ENCODE measurements at places on chromosomes 1 and 21.

DNA sequence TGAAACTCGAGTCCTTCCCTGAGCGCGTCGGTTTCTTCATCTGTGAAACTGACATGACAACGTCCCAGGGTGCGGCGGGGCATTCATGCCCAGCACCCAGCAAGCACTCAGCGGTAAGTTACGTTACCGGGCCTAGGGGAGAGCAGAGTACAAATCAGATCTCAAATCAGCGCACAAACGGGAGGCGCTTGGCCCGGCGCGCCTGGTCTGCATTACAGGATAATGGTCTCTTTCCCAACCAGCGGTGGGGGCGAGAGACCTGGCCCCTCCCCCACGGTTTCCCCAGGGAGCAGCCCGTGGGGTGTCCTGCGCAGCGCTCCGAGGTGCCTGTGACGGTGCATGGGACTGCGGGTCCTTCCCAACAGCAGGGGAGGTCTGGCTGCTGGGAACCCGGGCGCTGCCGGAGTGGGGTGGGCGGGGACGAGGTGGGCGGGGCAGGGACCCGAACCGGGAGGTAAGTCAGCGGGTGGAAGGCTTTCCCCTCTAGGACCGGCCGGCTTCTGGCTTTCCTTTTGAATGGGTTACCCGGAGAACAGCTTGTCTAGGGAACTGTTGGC lies 1.0 kb downstream of the TMEM51 start:
- no peak for DNase-seq

GRCh38 chr1:10561955-10562354 lies 87.2 kb downstream of the PEX14 start:
- no peak for DNase-seq

- DNase-seq, result peak; percentile 13
Measured at GRCh38 chr1:236280438-236281197, 1.1 kb downstream of the ERO1B start.

- DNase-seq, result no peak
Measured at GRCh38 chr1:192563129-192563528, 12.4 kb upstream of the RGS1 start.

GRCh38 chr1:248817065-248817464 lies 8.7 kb downstream of the SH3BP5L start:
- DNase-seq, result no peak

GRCh38 chr1:230581446-230582079 lies 60.7 kb upstream of the COG2 start:
- no peak for DNase-seq

- DNase-seq, result no peak
Measured at GRCh38 chr1:212597487-212597886, 11.1 kb upstream of the ATF3 start.

- DNase-seq, result no peak
Measured at GRCh38 chr1:192700834-192701271, 64.9 kb downstream of the RGS13 start.

DNA sequence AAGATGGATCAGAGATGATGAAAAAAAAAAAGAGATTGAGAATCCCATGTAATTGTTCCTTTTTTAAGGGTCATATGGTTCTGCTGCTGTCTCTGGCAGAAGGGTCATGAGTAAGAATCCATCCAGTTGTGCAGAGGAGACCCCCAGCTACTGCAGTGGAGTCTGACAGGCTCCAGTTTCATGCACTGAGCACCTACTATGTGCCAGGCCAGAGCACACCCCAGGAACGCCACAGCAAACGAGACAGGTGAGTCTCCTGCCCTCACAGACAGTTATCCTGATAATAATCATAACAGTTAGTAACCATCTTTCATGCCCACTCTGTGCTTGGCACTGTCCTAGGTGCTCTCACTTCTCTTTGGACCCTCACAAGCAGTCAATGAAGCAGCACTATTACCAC lies 420.0 kb downstream of the MATN1 start:
- DNase-seq, result no peak

DNA sequence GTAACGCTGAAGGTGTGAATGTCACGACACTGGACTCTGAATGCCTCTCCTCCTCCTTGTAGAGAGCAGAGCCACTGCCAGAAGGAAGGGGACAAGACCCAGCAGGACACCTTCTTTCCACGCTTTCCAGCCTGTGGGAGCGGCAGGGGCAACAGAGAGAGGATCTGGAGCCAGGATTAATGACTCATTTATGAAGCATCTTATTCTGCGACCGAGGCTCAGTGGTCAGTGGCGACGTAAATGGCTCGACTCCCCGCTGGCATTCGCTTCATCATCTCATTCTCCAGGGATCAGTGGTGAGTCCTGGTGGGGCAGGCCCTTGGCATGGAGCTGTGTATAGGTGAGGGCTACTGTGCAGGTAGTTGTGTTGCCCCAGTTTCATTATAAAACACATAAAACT lies 4.6 kb downstream of the SLC37A1 start:
- no peak for DNase-seq

- peak; percentile 31 for DNase-seq
Measured at GRCh38 chr1:235075048-235075776, 53.4 kb downstream of the TOMM20 start.

DNA sequence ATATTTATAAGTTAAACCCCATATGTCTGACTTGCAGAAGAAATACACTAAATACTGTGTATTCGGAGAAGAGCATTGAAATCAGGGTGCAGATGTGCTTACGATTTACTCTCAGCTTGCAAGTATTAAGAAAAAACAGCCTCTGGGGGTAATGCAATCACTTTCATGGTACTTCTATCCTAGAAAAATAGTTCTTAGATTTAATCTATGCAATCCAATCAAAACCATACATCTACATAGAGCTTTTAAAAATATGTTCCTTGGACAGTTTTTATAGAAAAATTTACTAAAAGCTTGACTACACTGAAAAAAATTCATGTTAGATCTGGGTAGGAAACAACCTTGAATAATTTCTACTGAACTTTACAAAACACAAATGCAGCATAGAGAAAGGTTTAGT lies 890.3 kb upstream of the ADGRL2 start:
- no peak for DNase-seq

GRCh38 chr1:219812491-219813203 lies 115.7 kb downstream of the SLC30A10 start:
- DNase-seq, result no peak

- DNase-seq, result no peak
Measured at GRCh38 chr1:82401116-82401515, 600.4 kb downstream of the ADGRL2 start.

DNA sequence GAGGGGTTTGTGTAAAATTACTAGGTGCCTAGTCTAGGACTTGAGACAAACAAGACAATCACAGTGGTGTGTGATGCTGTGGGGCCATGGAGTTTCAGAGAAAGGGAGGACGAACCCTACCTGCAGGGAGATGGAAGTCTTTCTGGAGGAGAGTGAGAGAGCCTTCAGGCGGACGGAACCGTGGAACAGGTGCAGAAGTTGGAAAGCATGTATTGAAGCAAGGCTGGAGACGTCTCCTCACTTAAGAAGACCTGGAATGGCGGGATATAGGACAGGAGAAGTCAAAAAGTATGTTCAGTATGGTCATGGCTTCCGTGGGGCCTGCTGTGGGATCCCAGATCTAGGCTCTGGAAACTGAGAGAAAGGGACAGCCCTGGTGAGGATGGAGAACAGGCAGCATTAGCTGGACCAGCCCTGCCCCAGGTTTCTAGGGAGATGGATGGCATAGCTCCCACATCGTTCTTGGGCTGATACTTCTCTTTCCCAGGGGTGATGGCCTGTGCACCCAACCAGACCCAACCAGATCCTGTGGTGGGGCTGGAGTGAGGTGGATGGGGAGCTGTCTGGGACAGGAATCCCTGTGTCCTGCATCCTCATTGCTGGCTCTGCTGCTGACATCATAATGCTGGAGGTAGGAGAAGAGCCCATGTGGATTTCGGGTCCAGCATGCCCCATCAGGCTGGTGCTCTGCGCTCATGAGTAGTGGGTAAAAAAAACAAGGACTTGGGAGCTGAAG lies 15.0 kb upstream of the LRP8 start:
- DNase-seq, result no peak

- DNase-seq, result no peak
Measured at GRCh38 chr1:237139732-237140131, 97.7 kb downstream of the RYR2 start.

GRCh38 chr1:119141020-119141424 lies 569 bp upstream of the WARS2 start:
- peak; percentile 9 for DNase-seq

- no peak for DNase-seq
Measured at GRCh38 chr21:19340303-19340702, 936.7 kb upstream of the TMPRSS15 start.

GRCh38 chr1:218474128-218474527 lies 129.0 kb downstream of the TGFB2 start:
- no peak for DNase-seq

- no peak for DNase-seq
Measured at GRCh38 chr1:115280064-115280463, 58.0 kb downstream of the NGF start.

DNA sequence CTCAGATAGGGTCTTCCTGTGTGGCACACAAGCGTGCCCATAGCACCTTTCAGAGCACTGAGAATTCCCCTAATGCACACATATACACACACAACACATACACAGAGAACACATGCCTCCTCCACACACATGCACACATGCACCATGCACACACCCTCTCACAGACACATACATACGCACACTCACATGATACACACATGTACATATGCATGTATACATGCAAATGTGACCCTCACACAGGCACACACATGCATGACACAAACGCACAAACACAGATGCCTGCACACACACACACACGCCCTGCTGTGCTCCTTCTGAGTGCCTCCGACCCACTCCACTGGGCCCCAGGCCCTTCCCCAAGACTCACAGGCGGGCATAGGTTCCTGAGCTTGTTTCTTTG lies 251.0 kb downstream of the PTPRU start:
- no peak for DNase-seq

GRCh38 chr1:6638226-6638625 lies 13.6 kb downstream of the THAP3 start:
- no peak for DNase-seq

- DNase-seq, result no peak
Measured at GRCh38 chr1:11227106-11228077, 35.0 kb downstream of the MTOR start.

DNA sequence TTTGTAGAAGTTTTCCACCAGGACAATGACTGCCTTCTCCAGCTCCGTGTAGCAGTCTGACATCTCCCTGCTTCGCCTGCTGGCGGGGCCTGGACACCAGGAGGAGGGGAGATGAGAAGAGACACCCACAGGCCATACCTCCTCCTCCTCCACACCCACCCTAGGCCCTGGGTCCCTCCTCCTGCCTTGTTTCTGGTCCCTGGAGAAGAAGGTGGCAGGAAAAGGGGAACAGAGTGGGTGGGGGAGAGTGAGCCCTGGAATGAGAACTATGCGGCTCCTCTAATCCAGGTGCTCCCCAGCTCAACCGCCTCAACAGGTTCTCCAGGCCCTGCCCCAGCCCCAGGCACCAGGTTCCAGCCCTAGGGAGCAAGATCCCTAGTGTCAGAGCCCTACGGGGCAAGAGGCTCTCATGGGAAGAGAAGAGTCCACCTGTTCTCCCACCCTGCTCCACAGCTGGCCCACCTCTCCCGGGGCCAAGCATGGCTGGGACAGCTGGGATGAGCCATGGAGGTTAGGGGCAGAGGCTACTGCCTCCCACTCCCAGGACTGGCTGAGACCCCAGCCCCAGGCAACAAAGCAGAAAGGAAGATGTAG lies 4.8 kb downstream of the S100A16 start:
- no peak for DNase-seq

DNA sequence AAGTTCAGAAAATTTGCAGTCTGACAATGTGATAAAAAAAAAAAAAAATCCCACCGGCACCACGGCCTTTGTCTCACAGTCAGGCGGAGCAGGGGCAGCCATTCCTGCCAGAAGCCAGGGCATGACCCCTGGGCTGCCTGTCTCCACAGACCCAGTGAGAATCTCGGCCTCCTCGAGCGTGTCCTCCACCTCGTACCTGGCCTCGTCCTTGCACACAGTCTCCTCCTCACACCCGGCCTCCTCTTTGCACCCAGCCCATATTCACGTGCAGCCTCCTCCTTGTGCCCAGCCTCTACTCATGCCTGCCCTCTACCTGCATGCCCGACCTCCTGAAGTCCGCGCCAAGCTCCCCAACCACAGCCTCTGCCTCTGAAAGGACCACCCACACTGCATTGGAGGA lies 182.0 kb downstream of the AGBL4 start:
- no peak for DNase-seq

GRCh38 chr21:34630536-34631143 lies 15.7 kb upstream of the RCAN1 start:
- no peak for DNase-seq

- no peak for DNase-seq
Measured at GRCh38 chr1:3120140-3120539, 51.1 kb downstream of the PRDM16 start.

DNA sequence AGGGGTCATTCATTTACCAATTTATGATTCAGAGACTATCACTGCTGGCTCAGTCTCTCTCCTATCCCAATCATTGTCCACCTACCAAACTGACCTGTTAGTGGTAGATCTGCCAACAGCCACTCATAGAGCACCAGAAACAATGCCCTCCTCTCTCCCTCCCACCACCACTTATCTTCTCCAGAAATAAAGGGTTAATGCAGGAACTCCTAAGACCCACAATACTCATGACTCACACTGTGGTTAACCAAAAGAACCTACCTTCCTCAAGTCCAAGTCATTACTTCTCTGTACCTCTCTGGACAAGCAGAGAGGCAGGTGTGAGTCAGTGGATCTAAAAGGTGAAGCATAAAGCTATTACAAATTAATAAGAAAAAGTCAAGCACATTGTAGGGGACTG lies 40.9 kb upstream of the CAMK1G start:
- no peak for DNase-seq

DNA sequence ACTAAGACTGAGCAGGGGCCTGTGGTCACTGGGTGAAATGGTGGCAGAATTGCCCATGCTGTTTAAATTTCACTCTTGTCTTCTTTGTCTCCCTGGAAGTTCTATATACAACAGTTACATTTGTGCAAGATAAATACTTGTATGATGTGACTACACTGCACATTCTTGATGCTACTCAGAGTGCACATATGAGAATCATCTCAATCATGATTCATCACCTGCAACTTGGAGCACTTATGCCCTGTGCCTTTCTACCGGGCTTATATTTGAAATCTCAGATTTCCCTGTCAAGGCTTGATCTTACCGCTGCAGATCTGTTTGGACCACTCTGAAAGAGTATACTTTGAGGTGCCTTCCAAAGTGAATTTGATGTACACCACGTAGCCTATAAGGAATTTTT lies 10.6 kb downstream of the PGM1 start:
- no peak for DNase-seq

GRCh38 chr1:115327270-115327669 lies 10.8 kb downstream of the NGF start:
- DNase-seq, result no peak

DNA sequence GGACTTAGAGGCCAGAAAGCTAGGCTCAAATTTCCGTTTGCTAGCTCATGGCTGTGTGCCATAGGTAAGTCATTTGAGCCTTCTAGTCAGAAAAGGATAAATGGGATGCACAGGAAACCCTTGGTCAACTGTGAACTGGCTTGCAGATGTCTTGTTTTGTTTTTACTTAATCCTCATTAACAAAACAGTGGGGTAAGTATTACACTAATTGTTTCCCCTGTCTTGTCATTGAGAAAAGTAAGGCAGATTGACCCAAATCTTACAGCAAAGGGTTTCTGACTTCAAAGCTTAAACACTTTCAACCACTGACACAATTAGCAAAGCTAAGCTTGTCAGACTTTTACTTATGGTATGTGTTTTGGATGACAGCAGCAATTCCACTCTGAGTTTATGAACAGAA lies 291.3 kb downstream of the NTNG1 start:
- DNase-seq, result no peak

GRCh38 chr1:93244298-93245069 lies 64.0 kb downstream of the CCDC18 start:
- DNase-seq, result no peak

All from activated T-helper 1 cell treated with Interleukin-2 at 50 U/mL for 16 hours (primary cell).